ENCODE measurements at places on chromosomes 3 and 15.

GRCh38 chr15:65192016-65192415, 6.9 kb upstream of the CLPX start:
- no peak for DNase-seq

GRCh38 chr3:117019082-117019713, 309.6 kb downstream of the TUSC7 start:
- DNase-seq, result peak; percentile 12

DNA sequence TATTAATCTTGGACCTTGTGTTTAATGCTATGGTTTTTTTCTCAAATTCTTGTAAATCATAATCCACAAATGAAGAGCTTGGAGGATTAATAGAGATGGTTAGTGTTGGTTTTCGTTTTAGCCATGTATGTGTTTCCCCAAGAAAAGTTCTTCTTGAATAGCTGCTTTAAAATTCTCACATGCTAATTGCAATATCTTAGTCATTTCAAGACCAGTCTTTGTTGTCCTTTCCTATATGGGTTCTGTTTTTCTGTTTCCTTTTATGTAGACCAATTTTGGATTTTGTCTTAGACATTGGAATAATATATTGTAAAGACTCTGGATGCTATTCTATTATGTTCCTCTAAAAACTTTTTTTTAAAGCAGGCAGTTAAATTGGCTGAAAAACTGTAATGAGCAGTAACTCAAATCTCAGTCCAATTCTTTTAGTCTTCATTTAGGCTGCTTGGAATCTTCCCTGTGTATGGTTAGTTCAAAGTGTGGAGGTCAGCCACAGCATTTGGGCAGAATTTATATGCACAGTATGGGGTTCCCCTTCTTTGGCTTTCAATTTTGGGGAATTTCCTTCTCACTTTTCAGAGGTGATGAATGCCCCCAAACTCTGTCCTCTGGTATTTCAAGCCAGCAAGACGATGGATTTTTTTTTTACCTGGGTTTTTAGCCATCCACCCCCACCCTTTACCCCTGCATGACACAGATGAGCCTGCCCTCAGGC, 39.1 kb upstream of the DNAJC13 start:
- no peak for DNase-seq

- no peak for DNase-seq
Observed at GRCh38 chr15:83709241-83709640, 55.3 kb downstream of the ADAMTSL3 start.

DNA sequence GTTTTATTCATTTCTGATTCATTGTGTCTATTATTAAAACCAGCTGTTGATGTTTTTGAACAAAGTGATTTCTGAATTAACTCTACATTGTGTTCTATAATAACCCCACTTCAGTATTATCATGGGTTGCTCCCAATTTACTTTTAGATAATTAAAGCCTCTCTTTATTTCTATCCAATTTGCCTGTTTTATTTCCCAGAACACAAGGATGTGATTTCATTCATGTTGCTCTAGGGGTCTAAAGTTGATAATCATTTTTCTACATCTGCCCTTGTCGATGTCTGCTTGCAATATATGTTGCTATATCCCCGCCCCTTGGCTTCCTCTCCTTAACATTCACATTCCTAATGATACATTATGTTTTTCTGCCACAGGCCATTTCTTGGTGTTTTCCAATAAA, 747.3 kb downstream of the CADM2 start:
- DNase-seq, result no peak

DNA sequence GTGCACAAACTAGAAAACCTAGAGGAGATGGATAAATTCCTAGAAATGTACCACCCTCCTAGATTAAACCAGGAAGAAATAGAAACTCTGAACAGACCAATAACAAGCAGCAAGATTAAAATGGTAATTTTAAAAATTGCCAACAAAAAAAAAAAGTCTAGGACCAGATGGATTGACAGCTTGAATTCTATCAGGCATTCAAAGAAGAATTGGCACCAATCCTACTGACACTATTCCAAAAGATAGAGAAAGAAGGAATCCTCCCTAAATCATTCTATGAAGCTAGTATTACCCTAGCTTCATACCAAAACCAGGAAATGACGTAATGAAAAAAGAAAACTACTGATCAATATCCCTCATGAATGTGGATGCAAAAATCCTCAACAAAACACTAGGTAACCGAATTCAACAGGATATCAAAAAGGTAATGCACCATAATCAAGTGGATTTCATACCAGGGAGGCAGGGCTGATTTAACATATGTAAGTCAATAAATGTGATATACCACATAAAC, 10.1 kb upstream of the CCR1 start:
- DNase-seq, result no peak

DNA sequence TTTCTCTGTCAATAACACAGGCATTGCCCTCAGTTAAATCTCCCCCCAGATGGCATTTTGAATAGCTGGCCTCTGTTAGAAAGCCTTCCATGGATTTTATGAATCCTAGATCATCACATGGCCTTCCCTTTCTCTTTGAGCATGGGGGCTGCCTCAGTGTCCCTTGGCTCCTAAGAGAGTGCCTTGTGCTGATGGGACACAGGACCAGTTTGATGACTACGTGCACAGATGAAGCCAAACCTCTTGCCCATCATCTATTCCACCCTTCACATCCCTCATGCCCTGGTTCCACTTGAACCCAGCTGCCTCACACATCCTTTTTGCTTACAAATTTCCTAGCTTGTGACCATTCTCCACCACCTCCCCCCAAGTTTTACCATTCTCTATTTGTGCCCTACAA, 12.9 kb downstream of the TGFBR2 start:
- DNase-seq, result no peak

DNA sequence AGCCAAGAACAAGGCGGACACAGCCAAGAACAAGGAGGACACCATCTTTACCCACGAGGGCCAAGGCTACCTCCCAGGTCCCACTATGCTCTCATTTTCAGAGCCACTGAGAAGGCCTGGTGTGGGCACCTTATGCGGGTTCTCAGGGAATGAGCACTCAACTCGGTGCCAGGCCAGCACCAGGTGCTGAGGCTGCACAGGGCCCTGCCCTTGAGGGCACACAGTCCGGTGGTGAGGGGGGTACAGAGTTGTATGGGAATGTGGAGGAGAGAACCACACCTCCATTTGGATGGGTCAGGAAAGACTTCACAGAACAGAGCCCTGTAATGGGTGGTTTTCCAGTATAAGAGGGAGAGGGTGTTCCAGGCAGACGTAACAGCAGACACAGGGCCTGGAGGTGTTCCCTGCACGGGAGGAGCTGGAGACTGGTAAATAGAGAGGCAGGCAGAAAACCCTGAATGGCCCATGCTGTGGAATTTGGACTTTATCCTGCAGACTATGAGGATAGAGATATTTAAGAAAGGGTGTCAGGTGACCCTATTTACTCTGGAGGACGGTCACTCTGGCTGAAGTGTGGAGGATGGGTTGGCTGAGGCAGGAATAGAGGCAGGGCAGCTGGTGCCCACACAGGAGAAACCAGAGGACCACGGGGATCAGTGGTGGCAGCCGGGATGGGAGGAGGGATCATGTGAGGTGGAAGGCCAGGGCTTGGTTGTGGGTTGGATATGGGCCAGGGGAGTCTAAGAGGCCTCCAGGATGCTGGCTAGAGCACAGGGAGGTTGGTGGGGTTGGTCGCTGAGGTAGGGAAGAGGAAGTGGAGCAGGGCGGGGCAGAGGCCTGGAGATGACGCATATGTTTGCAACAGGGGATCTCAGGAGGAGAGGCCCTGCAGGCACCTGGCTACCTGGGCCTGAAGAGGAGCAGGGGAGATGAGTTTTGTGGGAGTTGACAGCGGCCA, 34.6 kb downstream of the CRABP1 start:
- DNase-seq, result no peak

DNA sequence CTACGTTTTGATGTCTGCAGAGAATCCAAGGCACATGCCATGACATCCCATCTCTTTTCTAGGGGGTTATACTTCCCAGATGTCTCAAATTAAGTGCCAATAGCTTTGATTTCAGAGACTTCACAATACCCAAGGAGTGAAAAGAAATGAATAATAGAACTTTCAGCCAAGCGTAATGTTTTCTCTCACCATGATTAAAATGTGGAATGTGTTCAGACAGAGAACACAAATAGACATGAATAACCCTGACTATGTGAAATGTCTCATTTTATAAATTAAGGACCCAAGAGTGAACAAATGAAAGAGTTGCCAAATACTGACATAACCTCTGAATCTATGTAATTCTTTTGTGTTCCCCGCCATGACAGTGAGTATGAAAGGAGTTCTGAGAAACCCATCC, 123.6 kb upstream of the GAP43 start:
- no peak for DNase-seq

GRCh38 chr3:157074490-157074889, 85.5 kb downstream of the CCNL1 start:
- DNase-seq, result no peak

- no peak for DNase-seq
Observed at GRCh38 chr15:50064673-50065072, 54.4 kb downstream of the ATP8B4 start.

GRCh38 chr3:122700193-122700592, 19.6 kb downstream of the PARP14 start:
- DNase-seq, result no peak

DNA sequence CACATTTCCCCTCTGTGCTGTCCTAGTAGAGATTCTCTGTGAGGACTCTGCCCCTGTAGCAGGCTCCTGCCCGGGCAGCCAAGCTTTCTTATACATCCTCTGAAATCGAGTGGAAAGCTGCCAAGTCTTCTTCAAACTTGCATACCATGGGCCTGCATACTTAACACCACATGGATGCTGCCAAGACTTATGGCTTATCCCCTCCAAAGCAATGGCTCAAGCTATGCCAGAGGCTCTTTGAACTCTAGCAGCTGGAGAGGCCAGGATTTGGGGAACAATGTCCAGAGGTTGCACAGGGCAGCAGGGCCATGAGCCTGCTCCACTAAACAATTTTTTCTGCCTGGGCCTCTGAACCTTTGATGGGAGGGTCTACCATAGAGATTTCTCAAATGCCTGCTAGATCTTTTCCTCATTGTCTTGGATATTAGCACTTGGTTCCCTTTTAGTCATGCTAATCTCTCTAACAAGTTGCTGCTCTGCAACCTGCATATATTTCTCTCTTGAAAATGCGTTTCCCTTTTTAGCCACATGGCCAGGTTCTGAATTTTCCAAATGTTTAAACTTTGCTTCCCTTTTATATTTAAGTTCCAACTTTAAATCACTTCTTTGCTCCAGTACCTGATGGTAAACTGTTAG, 6.1 kb upstream of the PLSCR4 start:
- no peak for DNase-seq

GRCh38 chr15:62912808-62913207, 129.7 kb upstream of the TPM1 start:
- no peak for DNase-seq

GRCh38 chr3:55546866-55547669, 60.0 kb upstream of the WNT5A start:
- no peak for DNase-seq

- no peak for DNase-seq
Observed at GRCh38 chr3:45969116-45969515, 25.9 kb downstream of the CXCR6 start.

- no peak for DNase-seq
Observed at GRCh38 chr15:37245358-37245757, 145.0 kb upstream of the MEIS2 start.

DNA sequence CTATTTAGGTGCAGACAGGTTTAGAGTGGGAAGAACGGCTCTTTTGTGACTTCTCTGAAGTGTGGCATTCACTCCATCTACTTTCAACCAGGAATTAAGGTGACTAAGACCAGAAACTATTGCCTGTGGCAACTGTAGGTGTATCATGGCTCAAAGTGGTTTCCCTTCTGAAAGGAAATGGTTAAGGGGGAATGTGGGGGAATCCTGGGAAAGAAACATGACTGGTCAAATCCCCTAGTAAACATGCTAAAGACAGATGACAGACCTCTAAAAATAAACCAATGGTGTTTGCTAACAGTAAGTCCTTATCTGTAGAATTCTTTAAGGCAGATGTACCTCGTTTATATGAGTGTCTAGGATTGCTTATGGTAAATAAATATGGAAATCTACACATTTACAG, 56.9 kb downstream of the MEGF11 start:
- no peak for DNase-seq

- no peak for DNase-seq
Observed at GRCh38 chr3:69699183-69699582, 40.1 kb upstream of the MITF start.

DNA sequence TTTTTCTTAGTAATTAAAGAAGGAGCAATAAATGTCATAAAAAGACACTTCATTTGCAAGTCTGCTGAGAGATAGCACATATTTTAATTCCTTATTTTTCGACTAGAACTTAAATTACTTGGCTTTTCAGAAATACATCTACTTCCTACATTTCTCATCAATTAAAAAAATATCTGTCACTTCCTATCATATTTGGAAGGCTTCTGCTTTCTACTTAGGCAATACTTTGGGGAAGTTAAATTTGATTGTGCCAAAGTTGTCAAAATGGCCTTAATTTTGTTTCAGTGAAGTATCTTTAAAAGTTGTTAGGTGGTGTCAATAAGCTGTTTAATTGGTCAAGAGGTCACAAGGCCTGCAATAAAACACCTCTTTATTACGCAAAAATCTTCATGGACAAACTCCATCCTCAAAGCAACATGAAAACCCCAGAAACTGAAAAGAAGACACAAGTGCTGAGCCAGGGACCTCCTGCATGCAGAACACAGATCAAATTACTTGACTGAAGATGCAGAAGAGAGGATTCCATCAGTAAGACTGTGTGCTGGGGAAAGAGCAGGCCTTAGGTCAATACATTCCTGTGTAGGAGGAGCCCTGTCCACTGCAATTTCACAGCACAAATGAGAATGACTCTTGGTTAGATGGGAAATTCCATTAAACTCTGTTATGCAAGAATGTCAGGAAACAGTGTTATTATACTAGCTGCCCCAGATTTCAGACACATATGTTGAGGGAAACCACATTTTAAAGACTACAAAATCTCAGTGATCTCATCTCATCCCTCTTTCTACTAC, 48.0 kb upstream of the FSTL1 start:
- no peak for DNase-seq

- no peak for DNase-seq
Observed at GRCh38 chr3:36650271-36650671, 114.1 kb downstream of the DCLK3 start.

- no peak for DNase-seq
Observed at GRCh38 chr3:20052851-20053250, 12.6 kb downstream of the KAT2B start.

DNA sequence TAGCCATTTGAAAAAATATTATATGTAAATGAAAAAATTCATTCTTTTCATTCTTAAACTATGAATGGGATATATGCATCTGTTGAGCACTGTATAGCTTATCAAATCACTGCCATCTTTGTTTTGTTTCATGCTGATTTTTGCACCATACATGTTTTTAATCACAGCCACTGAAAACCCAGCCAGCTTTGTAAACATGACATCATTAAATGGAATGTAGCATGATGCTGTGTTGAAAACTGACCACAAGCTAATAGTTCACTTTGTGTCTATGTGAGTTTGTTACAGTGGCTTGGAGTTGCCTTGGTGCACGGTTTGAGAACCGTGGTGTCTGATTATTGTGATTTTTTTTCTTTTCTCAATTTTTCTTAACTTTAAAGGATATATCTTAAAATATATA, 75.7 kb downstream of the GMPS start:
- no peak for DNase-seq
